ENCODE measurements at places on chromosomes 7 and 10. TPM values are rescaled to one million over a fixed set of nuclear protein-coding genes. Genes with fewer than 3 reads are reported as not detected.

- DNase-seq = no peak
Observed at GRCh38 chr7:69651101-69651590, 52.9 kb downstream of the AUTS2 start.

GRCh38 chr7:132475669-132476116 lies 100.6 kb downstream of the PLXNA4 start:
- no peak for DNase-seq

GRCh38 chr10:88347597-88348304 lies 235.4 kb downstream of the RNLS start:
- no peak for DNase-seq

The COL13A1 gene
- total RNA-seq = 3.5 TPM

The CAV1 gene
- total RNA-seq = 887 TPM
